Fibroblast of villous mesenchyme (primary cell): ENCODE measurements at places on chromosomes 13 and 19. TPM values are rescaled to one million over a fixed set of nuclear protein-coding genes. Genes with fewer than 3 reads are reported as not detected.

CEACAM4 gene
- total RNA-seq, result not detected in 2 replicates

MISP gene
- total RNA-seq, result under 0.01 and 0.43 TPM in 2 replicates

WDR62 gene
- 5.5 and 7.8 TPM in 2 replicates for total RNA-seq

ZNF134 gene
- 20.0 and 21.2 TPM in 2 replicates for total RNA-seq

GRAMD1A gene
- total RNA-seq, result 23.3 and 26.7 TPM in 2 replicates

BCL3 gene
- total RNA-seq, result 8.6 and 10.0 TPM in 2 replicates

PSG11 gene
- 0.43 TPM in 1 of 2 replicates, not detected in the other for total RNA-seq

MED4 gene
- total RNA-seq, result 21.6 and 27.2 TPM in 2 replicates

SELENOV gene
- total RNA-seq, result not detected in 2 replicates

VSIG10L gene
- 0.43 and 0.64 TPM in 2 replicates for total RNA-seq

CACNG7 gene
- 0.32 and 0.43 TPM in 2 replicates for total RNA-seq

FAM216B gene
- total RNA-seq, result not detected in 2 replicates

USHBP1 gene
- total RNA-seq, result not detected in 2 replicates

FXYD7 gene
- total RNA-seq, result under 0.01 TPM in 1 of 2 replicates, not detected in the other

FSD1 gene
- 8.6 and 9.3 TPM in 2 replicates for total RNA-seq

URAD gene
- not detected in 2 replicates for total RNA-seq
